CD4-positive, alpha-beta T cell (primary cell): ENCODE measurements at places on chromosomes 5 and 9. TPM values are rescaled to one million over a fixed set of nuclear protein-coding genes. Genes with fewer than 3 reads are reported as not detected.

GTF3C5 gene
- total RNA-seq = 52.4 TPM

PDLIM4 gene
- total RNA-seq = not detected

TMEM174 gene
- total RNA-seq = not detected

MARVELD2 gene
- 0.19 TPM for total RNA-seq

DNA sequence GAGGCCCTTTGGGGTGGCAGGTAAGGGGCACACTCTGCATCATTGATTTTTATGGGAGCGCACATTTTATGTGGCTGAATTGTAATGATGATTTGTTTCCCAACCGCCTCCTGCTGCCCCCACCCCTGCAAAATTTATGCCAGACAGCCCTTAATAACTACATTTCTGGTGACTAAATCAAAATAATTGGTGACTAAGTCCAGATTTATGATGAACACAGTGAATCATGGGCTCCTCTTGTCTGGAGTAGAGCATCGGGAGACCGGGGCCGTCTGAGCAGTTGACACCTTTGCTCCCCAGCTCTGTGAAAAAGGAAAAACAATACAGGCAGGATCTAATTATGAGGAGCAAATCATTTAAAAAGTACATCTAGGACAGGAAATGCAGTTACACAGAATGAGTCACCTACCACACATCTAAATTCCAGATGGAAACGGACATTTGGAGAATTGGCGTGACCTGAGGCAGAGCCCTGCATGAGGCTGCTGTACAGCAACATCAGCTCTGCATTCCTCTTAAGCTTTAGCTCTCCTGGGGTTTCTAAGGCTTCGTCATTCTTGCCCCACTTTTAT is 58.9 kb downstream of the DOCK2 start:
- no peak overlapping the region for H3K27ac ChIP-seq
- H3K36me3 ChIP-seq = peaks cover 94% of the 10 kb centered on the region
- no peak overlapping the region for H3K4me3 ChIP-seq
- no peaks in the 10 kb centered on the region for H3K4me1 ChIP-seq
- H3K27me3 ChIP-seq = no peaks in the 10 kb centered on the region

GRCh38 chr5:150409638-150410523 is 2.8 kb downstream of the CD74 start:
- no peak for DNase-seq
- H3K27me3 ChIP-seq = no peaks in the 10 kb centered on the region
- H3K4me3 ChIP-seq = peak overlapping the region; percentile 97
- H3K36me3 ChIP-seq = peaks cover 32% of the 10 kb centered on the region
- H3K27ac ChIP-seq = peak overlapping the region; percentile 98
- peaks cover 65% of the 10 kb centered on the region for H3K4me1 ChIP-seq

- H3K27me3 ChIP-seq = no peaks in the 10 kb centered on the region
- DNase-seq = no peak
- H3K27ac ChIP-seq = no peak overlapping the region
- H3K4me1 ChIP-seq = no peaks in the 10 kb centered on the region
These were observed 123.4 kb upstream of the MAN2A1 start for GRCh38 chr5:109566361-109566760.

DNA sequence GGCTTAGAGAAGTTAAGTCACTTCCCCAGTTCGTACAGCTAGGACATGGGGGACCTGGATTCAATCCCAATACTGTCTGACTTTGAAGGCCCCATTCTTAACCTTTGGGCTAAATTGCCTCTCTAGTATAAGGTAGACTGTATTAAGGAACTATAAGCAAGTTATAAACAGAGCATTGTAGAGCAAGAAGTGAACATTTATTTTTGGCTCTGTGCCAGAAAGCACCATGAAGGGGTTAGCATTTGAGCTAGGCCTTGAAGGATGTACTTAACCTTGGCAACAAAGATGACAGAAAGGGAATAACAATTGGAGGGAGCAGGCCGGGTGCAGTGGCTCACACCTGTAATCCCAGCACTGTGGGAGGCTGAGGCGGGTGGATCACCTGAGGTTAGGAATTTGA is 32.8 kb downstream of the GALNT10 start:
- no peak overlapping the region for H3K4me3 ChIP-seq
- H3K4me1 ChIP-seq = peaks cover 10% of the 10 kb centered on the region
- DNase-seq = no peak
- H3K36me3 ChIP-seq = peaks cover 7% of the 10 kb centered on the region

GRCh38 chr9:27934471-27934870 is 361.2 kb upstream of the C9orf72 start:
- no peaks in the 10 kb centered on the region for H3K36me3 ChIP-seq
- H3K27me3 ChIP-seq = no peaks in the 10 kb centered on the region
- no peak overlapping the region for H3K4me3 ChIP-seq
- no peak for DNase-seq
- no peak overlapping the region for H3K27ac ChIP-seq

- H3K36me3 ChIP-seq = peaks cover 54% of the 10 kb centered on the region
- H3K4me1 ChIP-seq = peaks cover 29% of the 10 kb centered on the region
- H3K4me3 ChIP-seq = no peak overlapping the region
- no peaks in the 10 kb centered on the region for H3K27me3 ChIP-seq
- no peak for DNase-seq
These were observed 2.2 kb upstream of the STOML2 start for GRCh38 chr9:35105126-35105525.

GRCh38 chr5:19880859-19881436 is 107.1 kb downstream of the CDH18 start:
- H3K27me3 ChIP-seq = no peaks in the 10 kb centered on the region
- H3K36me3 ChIP-seq = no peaks in the 10 kb centered on the region
- no peak overlapping the region for H3K4me3 ChIP-seq

GRCh38 chr5:93602241-93603077 is 19.4 kb downstream of the NR2F1 start:
- H3K4me3 ChIP-seq = no peak overlapping the region
- no peaks in the 10 kb centered on the region for H3K36me3 ChIP-seq
- peaks cover 82% of the 10 kb centered on the region for H3K27me3 ChIP-seq
- H3K27ac ChIP-seq = no peak overlapping the region
- H3K4me1 ChIP-seq = peaks cover 14% of the 10 kb centered on the region

- no peaks in the 10 kb centered on the region for H3K36me3 ChIP-seq
- DNase-seq = no peak
- peaks cover 33% of the 10 kb centered on the region for H3K4me1 ChIP-seq
- H3K27ac ChIP-seq = no peak overlapping the region
- H3K27me3 ChIP-seq = no peaks in the 10 kb centered on the region
These were observed 3.3 kb upstream of the SMC5 start for GRCh38 chr9:70255486-70255885.

DNA sequence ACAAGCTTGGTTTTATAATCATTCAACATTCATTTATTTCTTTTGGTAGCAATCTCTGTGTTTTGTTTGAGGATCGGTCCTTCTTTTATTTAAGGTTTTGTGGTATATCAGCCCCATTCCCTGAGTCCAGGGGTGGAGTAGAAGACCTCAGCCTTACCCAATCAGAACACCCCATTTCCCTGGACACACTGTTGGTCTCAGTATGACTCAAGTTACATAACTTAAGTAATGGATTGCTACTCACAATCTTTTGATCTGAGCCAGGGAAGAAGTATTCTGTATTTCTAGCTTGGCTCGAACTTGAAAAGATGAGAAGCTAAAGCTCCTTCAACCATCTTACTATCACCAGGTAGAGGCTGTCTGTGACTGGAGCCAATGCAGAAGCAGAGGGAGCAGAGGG is 175.2 kb upstream of the HAPLN1 start:
- no peaks in the 10 kb centered on the region for H3K27me3 ChIP-seq
- no peaks in the 10 kb centered on the region for H3K4me1 ChIP-seq
- DNase-seq = no peak
- no peak overlapping the region for H3K27ac ChIP-seq
- H3K36me3 ChIP-seq = no peaks in the 10 kb centered on the region

DNA sequence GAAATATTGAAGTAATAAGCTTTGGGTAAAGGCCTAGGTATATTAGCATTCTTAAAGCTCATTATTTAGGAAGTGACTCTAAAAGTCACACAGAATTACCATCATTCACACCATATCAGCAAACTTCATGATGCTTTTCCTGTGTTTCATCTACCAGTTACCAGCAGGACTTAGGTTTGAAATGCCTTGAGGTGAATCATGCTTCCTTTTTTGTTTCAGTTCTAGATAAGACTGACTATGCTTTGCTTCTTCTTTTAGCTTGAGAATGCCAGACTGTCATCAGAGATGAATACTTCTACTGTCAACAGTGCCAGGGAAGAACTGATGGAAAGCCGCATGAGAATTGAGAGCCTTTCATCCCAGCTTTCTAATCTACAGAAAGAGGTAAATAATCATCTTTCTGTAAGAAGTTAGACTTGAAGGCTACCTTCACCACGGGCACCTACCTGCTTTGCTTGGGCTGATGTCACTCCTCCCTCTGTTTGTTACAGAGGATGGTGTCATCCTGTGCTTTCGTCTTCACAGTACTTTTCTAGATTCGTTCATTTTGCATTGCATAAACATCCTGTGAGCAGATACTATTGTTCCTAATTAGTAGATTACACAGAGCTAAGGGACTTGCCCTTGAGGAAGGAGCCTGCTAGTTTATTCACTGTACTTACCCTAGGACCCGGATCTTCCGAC is 34.7 kb downstream of the LMNB1 start:
- peaks cover 17% of the 10 kb centered on the region for H3K36me3 ChIP-seq
- no peaks in the 10 kb centered on the region for H3K27me3 ChIP-seq
- H3K27ac ChIP-seq = peak overlapping the region; percentile 70
- peak overlapping the region; percentile 3 for H3K4me3 ChIP-seq
- H3K4me1 ChIP-seq = peaks cover 12% of the 10 kb centered on the region
- DNase-seq = no peak
